ENCODE measurements at places on chromosomes 2 and 18.

DNA sequence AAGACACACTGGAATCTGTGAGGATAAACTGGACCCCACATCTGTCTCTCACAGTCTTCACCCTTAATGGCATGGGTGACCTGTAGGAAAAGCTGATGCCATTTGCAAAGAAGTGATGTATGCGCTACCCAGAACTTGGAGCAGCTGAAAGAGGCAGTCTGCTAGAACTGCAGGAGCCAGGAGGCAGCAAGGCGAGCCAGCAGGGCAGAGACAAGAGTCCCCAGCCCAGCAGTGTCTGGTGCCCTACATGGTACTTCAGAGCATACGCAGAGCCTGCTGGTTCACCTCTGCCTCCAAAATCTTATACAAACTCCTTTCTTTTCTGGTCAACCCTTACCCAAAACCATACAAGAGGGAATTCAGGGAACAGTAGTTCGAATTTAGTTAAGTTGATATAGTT is 683.1 kb upstream of the RAB6C start:
- no peak for DNase-seq

GRCh38 chr2:226608451-226608850 is 191.2 kb downstream of the IRS1 start:
- DNase-seq: no peak

GRCh38 chr18:12056884-12057402 is 36.7 kb upstream of the ANKRD62 start:
- no peak for DNase-seq

DNA sequence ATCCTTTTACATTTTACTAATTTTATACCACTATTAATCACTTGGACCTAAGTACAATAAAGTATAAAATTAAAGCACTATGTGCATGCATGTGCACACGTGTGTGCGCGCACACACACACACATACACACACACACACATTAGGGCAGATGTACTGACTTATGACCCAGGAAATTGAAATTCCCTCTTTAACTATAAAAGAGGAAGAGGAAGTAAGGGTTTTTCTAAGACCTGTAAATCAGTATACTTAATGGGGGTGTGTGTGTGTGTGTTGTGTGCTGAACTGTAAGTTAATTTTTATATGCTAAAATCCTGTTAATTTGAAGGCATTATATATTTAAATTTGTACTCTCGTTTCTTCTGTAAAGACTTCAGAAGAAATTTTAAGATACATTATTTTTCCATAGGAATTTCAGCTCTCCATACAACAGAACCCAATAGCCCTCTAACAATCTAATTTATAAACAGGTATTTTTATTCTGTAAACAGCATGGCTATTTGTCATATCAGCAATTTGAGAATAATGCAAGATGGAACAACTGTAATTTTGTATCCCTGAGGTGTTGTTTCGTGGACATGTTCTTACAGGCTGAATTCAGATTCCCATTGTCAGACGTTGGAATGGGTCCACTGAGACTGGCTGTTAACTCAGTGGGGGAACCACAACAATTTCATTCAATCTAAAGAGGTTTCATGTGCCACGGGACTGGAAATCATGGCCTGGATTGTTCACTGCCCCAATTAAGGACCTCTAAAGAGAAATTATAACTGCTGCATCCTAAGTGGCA is 90.9 kb downstream of the PLA2R1 start:
- no peak for DNase-seq

GRCh38 chr2:54630858-54631497 is 92.5 kb upstream of the EML6 start:
- DNase-seq: no peak

DNA sequence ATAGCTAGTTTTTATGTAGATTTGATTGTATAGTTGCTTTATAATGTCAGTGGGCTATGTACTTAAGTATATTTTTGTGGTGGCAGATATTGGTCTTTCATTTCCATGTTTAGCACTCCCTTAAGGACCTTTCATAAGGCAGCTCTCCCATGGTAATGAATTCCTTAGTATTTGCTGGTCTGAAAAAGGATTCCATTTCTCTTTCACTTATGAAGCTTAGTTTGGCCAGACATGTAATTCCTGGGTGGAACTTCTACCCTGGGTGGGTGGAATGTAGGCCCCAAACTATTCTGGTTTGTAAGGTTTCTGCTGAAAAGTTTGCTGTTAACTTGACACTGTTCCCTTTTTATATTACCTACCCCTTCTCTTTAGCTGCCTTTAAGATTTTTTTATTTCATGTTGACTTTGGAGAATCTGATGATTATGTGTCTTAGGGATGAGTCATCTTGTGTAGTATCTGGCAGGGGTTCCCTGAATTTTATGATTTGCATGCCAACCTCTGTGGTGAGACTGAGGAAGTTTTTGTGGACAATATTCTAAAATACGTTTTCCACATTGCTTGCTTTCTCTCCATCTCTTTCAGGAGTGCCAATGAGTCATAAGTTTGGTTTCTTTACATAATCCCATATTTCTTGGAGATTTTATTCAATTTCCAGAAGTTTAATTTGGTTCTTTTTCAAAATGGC is 65.4 kb upstream of the VRK2 start:
- peak; percentile 82 for DNase-seq

GRCh38 chr18:53603276-53603675 is 621.2 kb downstream of the MBD2 start:
- DNase-seq: no peak

DNA sequence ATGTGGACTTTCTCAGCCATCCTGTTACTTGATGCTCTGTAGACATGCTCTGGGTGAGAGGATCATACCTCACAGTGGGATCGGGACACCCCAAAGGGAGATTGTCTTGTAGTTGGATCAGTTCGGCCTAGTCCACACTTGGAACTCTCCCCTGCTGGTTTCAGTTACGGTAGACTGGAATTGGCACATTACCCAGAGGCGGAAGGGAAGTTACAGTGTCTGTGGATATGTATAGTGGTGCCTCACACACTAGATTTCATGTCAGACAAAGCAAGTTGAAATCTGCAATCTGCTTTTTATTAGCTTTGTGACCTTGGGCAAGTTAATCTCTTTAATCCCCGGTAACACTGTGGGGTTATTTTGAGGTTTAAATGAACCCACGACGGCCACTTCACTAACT is 16.2 kb upstream of the CTAGE1 start:
- no peak for DNase-seq

- no peak for DNase-seq
Measured at GRCh38 chr2:84732897-84733778, 147.7 kb downstream of the TRABD2A start.

DNA sequence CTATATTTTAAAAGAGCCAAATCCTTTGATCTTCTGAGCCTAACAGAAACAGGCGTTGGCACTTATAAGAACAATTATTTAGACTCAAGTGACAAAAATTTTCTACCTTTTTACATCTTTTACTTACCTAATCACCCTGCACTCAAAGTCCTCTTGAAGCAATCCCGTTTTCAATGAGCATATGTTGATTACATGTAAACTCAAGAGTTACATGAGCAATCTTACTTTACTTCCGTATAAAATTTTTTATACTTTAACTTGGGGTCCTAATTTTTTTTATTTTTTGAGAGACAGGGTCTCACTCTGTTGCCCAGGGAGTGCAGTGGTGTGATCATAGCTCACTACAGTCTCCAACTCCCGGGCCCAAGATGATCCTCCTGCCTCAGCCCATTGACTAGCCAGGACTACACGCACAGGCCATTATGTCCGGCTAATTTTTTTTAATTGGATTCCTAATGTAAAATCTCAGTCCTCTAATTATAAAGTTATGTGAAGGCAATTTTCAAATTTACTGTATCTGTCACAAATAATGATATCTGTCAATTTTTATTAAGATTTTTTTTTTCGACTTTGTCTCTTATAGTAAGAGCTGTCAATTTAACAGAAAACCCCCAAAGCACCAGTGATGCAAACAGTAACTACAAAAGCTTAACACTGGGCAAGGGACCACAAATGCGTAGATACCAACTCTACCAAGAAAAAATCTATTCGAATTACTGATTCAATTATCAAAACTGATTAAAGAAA is 19.1 kb upstream of the STPG4 start:
- DNase-seq: peak; percentile 21

All from EL (cell line).